ENCODE measurements at places on chromosomes 4 and X.

DNA sequence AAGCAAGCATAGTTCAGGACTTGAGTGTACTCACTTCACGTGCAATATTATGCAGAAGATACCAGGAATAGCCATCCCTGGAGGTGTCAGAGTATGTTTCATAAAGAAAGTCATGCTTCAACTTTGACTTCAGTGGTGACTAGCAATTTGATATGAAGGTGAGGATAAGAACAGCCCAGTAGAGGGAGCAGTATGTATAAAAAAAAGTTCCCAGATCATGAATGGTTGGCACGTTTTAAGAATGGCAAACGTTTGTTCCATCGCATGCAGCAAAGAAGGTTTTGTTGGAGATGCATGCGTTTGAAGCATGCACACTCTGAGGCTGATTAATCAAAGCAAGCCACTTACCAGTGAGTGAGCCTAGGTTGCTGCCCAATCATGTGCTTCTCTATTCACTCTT is 33.5 kb upstream of the SLITRK4 start:
- DNase-seq: no peak

GRCh38 chr4:105461621-105462382 is 12.1 kb downstream of the PPA2 start:
- DNase-seq: no peak

- DNase-seq: no peak
Observed at GRCh38 chr4:24002330-24002966, 112.6 kb upstream of the PPARGC1A start.

DNA sequence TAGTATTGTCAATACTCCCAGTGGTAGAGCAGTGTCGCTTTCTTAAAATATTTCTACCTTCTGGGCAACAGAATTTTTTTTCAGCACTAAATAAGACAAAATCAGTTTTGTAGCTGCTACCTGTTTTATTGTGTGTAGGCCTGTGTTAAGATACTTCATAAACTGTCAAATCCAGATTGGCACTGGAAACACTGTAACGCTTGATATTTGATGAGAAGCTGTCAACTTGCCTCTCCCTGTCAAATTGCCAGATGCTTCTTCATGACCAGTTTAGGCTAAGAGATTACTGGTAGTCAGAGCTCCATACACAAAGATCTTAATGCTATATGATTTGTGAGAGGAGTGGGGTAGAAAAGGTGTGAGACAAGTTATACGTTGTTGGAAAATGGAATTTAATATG is 17.3 kb downstream of the TRAM1L1 start:
- DNase-seq: no peak

- no peak for DNase-seq
Observed at GRCh38 chr4:71648448-71648847, 135.4 kb downstream of the GC start.

DNA sequence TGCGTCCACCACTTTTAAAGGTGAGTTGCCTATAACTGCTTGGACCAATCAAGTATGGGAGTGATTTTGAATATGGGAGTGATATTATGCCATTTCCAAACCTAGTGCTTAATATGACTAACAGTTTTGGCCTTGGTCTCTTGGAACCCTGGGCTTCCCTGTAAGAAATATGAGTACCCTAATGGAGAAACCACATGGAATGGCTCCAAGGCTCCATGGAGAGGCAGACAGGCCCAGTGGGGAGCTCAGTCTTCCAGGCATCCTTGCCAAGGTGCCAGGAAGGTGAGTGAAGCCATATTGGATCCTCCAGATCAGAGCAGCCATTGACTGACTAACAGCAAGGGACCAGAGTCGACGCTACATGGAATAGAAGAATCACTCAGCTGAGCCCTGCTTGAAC is 53.2 kb downstream of the MAML3 start:
- DNase-seq: no peak

- DNase-seq: no peak
Observed at GRCh38 chrX:119482041-119482440, 13.8 kb downstream of the SLC25A5 start.

- no peak for DNase-seq
Observed at GRCh38 chr4:121653986-121654385, 42.8 kb downstream of the ANXA5 start.

- no peak for DNase-seq
Observed at GRCh38 chr4:7647600-7648543, 213.1 kb upstream of the PSAPL1 start.

- no peak for DNase-seq
Observed at GRCh38 chr4:172815499-172816164, 353.0 kb upstream of the GALNT7 start.

- no peak for DNase-seq
Observed at GRCh38 chr4:110487873-110488272, 11.9 kb downstream of the ENPEP start.

GRCh38 chrX:49748211-49748956 is 52.6 kb upstream of the PAGE1 start:
- DNase-seq: no peak

- no peak for DNase-seq
Observed at GRCh38 chrX:130174045-130174704, 2.4 kb downstream of the RAB33A start.

DNA sequence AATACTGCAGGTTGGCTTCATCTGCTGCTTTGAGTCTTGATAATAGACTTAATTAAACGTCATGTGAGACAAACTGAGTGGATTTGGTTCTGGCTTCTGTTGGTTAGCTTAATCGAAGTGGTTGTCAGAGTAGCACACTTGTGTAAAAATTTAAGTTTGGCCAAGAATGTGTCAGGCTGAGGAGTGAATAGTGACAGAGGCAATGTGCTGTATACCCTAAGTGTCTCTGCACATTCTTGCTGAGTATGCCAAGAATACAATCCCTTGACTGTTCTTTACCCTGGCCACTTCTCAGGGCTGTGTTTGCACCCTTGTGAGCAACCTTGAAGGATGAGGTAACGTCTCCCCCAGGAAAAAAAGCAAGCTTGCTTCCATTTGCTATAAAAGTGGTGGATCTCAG is 14.9 kb downstream of the RPS3A start:
- DNase-seq: no peak

DNA sequence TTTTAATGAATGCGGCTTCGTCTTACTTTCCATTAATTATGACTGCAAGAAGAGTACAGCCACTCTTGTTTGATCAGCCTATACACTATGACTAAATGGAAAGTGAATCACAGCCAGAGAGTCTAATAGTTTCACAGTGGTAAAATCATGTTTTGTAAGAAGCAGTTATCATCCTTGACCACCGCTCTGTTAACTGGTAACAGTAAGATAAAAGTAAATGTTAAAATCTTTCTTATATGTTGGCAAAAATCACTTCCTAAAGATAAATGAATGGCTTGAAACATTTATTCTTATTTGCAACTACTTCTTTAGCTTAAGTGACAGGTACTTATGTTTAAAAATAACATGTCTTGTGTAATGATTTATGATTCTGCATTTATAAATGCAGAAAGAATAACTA is 13.2 kb downstream of the GALNT7 start:
- DNase-seq: no peak

GRCh38 chrX:150475461-150475860 is 93.0 kb upstream of the MTM1 start:
- DNase-seq: no peak

DNA sequence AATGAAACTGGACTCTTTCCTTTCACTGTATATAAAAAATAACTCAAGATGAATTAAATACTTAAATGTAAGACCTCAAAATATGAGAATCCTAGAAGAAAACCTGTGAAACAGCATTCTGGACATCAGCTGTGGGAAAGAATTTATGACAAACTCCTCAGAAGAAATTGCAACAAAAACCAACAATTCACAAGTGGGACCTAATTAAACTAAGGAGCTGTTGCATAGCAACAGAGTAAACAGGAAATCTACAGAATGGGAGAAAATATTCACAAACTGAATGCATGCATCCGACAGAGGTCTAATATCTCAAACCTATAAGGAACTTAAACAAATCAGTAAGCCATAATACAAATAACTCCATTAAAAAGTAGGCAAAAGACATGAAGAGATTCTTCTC is 851.7 kb upstream of the PCDH10 start:
- DNase-seq: no peak

DNA sequence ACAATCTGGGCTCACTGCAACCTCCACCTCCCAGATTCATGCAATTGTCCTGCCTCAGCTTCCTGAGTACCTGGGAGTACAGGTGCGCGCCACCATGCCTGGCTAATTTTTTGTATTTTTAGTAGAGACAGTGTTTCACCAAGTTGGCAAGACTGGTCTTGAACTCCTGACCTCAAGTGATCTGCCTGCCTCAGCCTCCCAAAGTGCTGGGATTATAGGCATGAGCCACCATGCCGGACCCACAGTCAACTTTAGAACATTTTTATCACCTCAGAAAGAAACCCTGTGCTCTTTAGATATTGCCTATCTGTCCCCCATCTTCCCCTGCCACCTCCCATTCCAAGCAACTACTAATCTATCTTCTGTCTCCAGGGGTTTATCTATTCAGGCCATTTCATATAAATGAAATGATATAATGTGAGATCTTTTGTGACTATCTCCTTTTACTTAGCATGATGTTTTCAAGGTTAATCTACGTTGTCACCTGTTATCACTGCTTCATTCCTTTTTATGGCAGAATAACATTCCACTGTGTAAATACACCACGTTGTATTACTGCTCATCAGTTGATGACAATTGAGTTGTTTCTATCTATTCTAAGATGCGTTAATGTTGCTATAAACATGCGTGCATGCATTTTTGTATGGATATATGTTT is 44.3 kb upstream of the GALNT7 start:
- no peak for DNase-seq

DNA sequence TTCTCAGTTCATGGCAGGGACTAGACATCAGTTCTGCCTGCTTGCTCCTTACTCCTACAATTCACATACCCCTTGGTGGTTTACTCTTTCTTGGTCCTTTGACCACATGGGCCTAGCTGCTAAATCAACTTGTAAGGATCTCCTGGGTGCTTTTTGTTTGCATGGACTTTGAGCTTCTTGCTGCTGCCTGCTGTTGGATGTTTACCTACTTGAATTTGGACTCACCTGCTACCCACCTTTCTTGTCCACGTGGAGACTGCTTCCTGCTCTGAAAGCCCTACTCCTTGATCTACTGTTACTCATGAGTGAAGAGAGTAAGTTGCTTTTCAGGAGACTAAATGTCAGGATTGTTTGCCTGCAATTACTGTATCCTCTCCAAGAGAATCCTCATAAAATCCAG is 15.2 kb upstream of the ARHGAP24 start:
- DNase-seq: no peak

DNA sequence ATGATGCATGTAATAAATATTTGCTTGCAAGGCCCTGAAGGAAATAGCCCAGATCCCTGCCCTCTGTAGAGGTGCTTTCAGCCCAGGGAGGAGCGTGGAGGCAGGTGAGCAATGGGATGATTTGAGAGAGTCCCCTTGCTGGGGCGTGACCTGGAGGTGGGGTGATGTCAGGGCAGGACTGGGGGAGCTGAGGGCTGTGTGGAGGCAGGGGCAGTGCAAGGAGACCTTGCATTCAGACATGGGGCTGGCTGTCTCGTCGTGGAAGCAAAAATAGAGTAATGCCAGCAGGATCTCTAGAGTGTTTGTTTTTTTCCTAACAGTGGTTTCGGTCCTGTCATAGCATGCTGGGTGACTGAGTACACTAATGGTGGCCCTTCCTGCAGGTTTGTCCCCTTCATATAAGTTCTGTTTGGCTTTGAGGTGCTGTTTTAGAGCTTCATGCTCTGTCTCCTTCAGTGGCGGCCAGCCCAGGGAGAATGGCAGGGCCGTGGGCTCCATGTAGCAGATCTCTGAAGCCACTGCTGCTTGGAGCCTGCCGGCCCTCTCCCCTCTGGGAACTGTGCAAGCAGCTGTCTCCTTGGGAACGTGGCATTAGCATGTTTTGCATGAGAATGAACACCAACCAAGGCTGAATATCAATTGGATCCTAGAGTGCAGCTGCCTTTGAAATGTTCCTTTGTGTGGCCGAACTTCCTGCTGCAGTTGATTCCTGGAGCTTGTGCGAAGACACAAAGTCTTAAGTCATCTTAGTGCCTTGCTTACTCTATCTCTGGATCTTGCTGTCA is 39.3 kb upstream of the CLDN34 start:
- no peak for DNase-seq

- no peak for DNase-seq
Observed at GRCh38 chr4:54678826-54679225, 21.1 kb downstream of the KIT start.

GRCh38 chr4:5515646-5516045 is 192.7 kb downstream of the EVC2 start:
- no peak for DNase-seq

- DNase-seq: no peak
Observed at GRCh38 chrX:135089126-135089525, 31.2 kb downstream of the ETDB start.

DNA sequence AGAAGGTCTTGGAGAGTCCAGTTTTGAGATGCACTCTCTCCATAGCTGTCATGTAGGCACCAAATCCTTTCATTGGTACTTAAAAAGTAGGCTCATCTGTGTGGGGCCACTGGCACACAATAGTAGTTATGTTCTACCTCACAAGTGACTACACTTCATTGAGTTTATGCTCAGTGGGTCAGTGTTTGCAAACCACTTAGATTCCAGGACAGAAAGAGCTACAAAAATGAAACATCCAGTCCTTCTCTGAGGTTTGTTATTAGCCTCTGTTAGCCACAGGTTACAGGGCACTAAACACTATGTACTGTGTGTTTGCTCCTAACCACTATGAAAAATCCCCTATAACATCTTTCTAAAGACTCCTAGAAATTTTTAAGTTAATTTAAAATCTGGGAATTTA is 13.8 kb downstream of the RAB28 start:
- no peak for DNase-seq

DNA sequence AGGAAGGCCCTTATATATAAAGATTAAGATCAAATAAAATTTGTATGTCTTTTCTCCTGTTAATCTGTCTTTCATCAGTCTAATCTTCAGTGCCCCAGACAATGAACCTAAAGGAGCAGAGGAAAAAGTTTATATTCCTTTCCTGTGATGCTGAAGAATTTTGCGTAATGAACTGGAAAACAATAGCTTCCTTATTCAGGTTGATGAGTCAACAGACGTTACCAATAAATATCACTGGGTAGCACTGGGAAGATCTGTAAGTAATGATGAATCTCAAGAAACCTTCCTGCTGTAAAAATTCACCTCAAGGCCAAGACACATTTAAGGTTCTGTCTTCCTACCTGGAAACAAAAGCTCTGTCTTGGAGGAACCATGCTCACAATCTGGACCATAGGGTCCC is 25.5 kb downstream of the CDKN2AIP start:
- no peak for DNase-seq

- DNase-seq: no peak
Observed at GRCh38 chr4:138242834-138243156, 646 bp upstream of the SLC7A11 start.

DNA sequence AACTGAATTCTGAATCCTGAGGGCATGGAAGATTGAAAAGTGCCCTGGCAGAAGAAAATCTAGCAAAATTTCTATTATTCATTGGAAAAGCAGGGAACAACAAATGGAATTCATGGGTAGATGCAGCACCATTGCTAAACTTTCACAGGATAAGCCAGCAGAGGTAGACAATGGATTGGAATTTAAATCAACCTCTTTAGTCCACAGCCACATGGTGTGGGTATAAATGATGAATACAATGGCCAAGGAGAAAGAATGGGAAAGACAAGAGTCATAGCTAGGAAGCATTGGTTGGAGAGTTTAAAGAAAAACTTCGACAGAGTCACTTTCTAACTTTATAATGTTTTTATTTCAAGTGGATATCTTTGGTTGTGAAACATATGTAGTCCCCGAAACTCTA is 332.8 kb upstream of the PUDP start:
- no peak for DNase-seq

GRCh38 chr4:139740531-139741041 is 75.0 kb downstream of the MGST2 start:
- DNase-seq: no peak

GRCh38 chr4:61199873-61200186 is 296 bp upstream of the ADGRL3 start:
- no peak for DNase-seq

GRCh38 chr4:17168571-17168970 is 270.1 kb upstream of the LDB2 start:
- no peak for DNase-seq
